ENCODE measurements at places on chromosomes 3 and 15.

DNA sequence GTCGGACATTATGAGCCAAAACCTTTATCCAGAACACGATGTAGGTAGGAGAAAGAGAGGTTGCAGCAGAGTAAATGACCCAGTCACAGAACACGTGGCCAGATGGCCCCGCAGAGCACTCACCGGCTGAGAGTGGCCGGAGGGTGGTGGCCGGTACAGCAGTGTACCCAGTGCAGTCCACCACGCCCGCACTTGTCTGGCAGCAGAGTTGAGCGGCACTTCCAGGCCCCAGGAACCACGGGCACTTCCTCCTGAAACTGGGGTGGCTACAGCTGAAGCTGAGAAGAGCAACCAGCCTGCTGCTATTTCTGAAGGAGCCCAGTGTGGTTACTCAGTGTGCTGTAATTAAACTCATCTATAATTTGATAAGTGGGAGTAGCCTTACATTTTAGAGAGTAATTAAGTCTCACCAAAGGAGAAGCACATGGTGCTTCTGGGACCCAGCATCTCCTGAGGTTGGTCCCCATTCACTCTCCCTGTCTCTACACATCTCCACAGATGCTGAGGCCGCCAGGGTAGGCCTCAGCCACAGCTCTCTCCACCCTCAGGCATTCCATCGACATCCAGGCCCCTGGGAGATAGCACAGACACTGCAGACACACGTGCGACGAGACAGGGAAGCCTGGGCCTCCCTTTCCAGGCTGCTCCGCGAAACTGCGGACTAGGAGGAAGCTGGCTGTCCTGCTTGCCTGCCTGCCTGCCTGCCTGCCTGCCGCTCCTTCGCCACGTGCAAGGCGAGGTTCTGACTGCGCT, 49.8 kb downstream of the BDH1 start:
- DNase-seq, result no peak

- no peak for DNase-seq
These were observed 30.1 kb downstream of the SCG5 start for GRCh38 chr15:32671339-32672325.

DNA sequence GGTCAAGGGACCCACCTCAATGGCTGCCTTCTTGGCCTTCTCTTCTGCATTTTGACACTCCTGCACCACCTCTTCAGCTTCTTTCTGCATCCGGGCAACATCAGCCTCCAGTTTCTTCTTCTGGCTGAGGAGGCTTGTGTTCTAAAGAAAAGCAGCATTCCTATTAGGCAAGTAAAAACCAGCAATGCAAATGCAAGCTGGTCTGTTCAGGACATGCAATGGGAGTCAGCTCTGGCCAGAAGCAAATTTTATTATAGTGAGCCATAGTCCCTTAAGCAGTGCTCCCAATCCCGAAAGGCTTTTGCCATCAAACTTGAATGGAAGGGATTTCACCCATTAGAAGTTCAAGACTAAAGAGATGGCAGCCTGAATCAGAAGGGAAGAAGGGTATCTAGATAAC, 97.7 kb downstream of the HHLA2 start:
- DNase-seq, result no peak

DNA sequence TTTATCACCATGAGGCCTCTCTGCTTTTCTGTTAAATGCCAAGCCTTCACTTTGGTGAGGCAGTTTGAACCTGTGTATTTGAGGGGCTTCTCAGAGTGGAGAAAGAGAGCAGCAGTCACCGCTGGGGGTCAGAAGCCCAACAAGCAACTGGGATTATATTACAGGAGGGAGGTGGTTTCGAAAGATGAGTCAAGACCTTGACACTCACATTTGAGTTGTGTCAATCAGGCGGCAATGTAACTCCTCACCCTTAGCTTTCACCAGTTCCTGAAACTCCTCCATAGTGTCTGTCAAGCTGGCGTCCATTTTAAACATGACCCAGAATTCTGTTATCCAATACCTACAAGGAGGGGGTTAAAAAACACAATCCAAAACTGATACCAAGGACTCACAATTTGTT, 46.5 kb downstream of the RASGRP1 start:
- DNase-seq, result no peak

DNA sequence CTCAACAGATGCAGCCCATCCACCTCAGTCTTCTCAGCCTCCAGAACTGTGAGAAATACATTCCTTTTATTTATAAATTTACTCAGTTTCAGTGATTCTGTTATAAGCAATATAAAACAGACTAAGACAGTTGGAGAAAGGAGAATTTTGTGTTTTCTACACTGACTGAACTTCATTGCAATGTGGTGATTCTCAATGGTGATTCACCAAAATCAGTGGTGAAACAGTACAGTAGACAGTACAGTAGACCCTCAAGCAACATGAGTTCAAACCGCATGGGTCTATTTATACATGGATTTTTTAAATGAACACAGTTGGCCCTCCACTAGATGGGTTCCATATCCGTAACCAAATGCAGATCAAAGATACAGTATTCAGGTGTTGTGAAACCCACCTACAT, 403.1 kb upstream of the TGFBR2 start:
- no peak for DNase-seq

DNA sequence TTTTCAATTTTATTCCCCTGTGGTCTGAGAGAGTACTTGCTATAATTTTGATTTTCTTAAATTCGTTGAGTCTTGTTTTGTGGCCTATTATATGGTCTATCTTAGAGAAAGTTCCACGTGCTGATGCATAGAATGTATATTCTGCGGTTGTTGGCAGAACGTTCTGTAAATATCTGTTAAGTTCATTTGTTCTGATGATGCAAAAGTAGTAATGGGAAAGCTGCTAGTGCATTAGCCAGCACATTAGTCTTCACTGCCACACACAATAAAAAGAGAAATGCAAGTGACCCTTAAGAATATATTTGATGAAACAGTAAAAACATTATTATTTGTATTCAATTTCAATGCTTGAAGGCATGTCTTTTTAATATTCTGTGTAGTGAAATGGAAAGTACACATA, 84.8 kb downstream of the GTPBP8 start:
- DNase-seq, result no peak

DNA sequence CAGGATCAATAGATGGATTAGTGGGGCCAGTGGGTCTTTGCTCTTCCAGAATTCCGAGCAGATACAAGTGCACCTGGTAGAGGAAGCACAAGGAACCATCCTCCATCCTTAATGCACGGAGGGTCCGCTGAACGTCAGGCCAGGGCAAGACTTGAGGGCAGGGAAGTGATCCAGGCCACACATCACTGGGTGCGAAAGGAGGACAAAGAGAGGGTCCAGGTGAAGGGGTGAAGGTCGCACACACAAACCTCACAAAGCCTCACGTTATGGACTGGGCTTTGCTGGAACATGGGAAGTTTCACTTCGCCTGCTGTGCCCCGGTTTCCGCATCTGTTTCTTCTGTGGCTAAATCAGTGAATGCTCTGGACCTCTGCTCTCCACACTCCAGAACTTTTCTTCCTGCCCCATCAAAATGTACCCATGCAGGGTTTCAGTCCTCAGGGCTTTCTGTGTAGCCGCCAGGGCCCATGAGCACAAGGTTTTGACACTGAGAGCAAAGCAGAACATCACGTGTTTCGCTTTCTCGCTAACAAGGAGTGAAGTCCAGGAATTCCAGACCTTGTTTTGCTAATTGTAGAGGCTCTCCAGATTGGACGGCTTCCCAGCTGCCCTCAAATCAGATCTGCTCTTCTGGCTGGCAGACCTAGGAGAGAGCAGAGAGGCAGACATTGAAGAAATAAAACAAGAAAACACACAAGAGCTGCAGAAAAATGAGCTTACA, 56.3 kb downstream of the KLF15 start:
- no peak for DNase-seq

DNA sequence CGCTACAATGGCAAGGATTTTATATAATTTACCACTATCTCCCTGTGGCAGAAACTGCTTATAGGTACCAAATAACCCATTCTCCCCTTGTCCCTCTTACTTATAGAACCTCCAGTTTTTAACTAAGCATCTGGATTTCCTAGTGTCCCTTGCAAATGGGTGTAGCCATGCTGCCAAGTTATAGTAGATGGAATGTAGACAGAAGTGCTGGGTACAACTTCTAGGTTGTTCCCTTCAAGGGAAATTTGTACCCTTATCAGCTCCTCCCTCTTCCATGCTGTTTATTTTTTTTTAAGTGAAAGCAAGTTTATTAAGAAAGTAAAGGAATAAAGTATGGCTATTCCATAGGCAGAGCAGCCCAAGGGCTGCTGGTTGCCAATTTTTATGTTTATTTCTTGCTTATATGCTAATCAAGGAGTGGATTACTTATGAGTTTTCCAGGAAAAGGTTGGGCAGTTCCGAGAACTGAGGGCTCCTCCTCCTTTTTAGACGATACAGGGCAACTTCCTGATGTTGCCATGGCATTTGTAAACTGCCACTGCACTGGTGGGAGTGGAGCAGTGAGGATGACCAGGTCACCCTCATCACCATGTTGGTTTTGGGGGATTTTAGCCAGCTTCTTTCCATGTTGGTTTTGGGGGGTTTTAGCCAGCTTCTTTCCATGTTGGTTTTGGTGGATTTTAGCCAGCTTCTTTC, 40.1 kb upstream of the TM4SF19 start:
- no peak for DNase-seq

- no peak for DNase-seq
These were observed 325.4 kb downstream of the UACA start for GRCh38 chr15:70437882-70438451.

GRCh38 chr3:72152551-72153476, 367.9 kb upstream of the PROK2 start:
- no peak for DNase-seq

- no peak for DNase-seq
These were observed 36.5 kb upstream of the PDZRN3 start for GRCh38 chr3:73661265-73661664.

DNA sequence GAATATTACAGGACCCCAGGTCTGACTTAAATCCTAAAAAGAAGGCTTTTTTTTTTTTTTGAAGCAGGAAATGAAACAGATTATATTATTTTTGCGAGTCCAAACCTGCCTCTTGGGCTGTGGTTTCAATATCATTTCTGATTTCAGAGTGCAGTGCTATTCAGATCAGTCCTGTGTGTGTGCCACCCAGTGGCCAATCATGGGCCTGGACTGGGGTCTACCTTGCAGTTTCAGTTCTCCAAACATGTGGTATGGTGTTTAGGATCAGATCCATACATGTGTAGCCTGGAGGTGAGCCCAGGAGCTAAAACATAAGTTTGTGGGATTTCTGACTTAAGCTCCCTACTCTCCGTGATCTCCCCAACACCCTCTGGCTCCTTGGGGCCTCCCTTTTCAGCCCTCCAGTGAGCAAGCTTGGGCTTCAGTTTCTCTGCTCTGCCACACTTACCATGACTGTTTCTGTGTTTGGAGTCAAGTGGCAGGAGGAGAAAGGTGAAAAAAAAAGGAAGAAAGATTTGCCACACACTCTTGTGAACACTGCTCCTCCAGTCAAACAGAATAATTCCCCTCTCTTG, 12.1 kb upstream of the THSD4 start:
- no peak for DNase-seq

DNA sequence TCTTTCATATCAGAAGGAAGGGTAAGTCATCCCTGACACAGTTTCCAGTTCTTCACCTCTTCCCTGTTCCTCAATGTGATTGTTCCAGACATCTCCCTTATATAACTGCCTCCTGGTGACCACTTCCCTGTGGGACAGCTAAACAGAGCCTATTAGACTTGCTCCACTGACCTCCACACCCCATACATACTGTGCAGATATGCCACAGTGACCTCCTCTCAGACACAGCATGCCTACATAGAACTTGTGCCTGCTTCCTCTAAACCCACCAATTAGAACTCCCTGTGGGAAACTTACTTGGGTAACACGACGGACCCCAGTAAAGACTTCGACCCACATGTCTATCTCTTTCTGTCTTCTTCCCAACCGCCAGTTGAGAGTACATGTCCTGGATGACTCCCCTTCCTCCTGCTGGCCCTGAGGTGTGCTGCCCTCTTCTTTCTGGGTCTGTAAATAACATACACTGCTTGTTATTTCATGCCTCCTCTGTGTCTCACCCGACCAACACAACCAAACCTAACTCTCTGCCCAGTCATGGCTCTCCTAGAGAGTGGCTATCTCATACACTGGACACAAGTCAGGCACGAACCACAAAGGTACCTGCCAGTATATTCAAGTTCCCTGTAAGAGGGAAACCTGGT, 53.0 kb downstream of the IGSF11 start:
- no peak for DNase-seq

DNA sequence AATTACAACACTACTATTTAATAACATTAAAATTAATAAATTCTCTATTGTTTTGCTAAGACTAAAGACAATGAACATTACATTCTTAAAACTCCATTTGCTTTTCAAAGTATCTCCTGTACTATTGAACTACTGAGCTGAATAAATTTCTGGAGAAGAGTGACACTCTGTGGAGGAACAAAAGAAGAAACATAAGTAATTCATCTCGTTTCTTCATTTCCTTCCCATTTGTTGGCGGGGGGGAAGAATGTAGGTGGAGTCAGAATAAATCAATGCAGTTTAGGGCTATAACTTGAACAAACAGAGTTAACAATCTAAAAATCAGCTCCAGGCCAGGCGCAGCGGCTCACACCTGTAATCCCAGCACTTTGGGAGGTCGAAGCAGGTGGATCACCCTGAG, 32.7 kb downstream of the EFHB start:
- DNase-seq, result no peak

- no peak for DNase-seq
These were observed 308.4 kb downstream of the SQOR start for GRCh38 chr15:45943240-45943639.

All from stimulated activated CD8-positive, alpha-beta memory T cell treated with anti-CD3 and anti-CD28 coated beads, Interleukin-4, amount 100 ng/mL, for 4 hours (primary cell).